ENCODE measurements at places on chromosomes 2 and 18.

GRCh38 chr18:63564561-63564960 lies 22.4 kb downstream of the SERPINB12 start:
- DNase-seq, result no peak

- no peak for DNase-seq
Observed at GRCh38 chr2:206164261-206164862, 4.7 kb downstream of the EEF1B2 start.

DNA sequence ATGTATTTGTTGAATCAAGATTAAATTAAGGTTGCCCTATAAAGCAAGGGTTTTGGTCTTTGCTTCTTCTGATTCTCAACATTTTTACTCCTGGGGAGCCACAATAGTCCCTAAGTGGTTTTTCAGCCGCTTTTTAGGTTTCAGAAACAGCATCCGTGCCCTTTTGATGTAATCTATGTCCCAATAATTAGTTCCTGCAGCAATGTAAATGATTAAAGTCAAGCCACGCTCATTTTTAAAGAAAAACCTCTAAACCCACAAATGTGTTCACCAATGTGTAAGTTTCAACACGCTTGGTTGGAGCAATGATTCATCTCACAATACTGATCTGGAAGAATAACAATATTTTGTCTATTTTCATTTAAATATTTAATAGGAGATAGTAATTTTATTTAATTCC lies 5.6 kb downstream of the ARL4C start:
- DNase-seq, result no peak

DNA sequence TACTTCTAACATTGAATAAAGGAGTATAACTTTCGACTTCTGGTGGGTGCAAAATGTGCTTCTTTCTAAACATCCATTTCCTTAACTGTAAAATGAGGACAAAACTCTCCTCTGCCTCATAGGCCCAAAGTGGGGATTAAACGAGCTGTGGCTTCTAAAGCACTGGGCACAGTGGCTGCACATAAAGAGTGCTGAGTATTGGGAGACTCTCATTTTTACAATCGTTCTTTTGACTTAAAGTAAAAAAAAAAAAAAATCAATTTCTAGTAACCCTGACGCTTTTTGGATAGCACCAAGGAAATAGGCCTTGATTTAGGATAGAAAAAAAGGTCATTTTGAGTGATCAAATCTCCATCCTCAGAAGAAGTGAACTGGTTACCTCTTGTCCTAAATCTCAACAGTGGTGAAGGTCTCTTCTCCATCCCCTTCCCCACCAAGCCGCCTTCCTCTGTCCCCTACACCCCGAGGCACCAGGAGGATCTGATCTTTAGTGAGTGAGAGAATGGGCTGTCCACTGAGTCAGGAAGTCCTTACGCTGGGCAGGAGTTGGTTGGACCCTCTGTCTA lies 161.6 kb downstream of the DDX1 start:
- no peak for DNase-seq

DNA sequence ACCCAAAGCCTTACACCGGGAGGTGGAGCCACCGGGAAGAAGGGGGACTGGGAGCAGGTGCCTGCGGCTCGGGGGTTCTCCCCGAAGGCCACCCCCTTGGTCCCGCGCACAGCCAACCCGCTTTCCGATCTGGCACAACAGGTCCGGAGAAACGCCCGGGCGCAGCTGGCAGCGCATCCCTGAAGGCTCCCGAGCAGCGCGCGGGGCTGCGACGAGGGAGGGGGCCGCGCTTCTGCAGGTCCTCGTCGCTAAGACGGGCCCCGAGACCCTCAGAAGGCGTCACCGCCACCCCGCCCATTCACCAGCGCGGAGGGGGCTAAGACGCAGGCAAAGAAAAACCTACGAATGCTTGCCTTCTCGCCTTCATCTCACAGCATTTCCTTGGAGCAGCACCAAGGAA lies 1.8 kb downstream of the CBLN2 start:
- DNase-seq, result no peak

GRCh38 chr2:126579868-126580267 lies 76.1 kb upstream of the GYPC start:
- DNase-seq, result no peak

Measured in activated T-cell treated with anti-CD3 and anti-CD28 coated beads for 1 hour (primary cell).